Liver (tissue), 10 donors: ENCODE measurements at places on chromosomes 13 and 19.

- DNase-seq = no peak
These were observed 39.2 kb upstream of the MIR17HG start for GRCh38 chr13:91308299-91308698.

- DNase-seq = no peak
These were observed 279.9 kb downstream of the FOXO1 start for GRCh38 chr13:40386586-40386985.

- peak; percentile 57 for DNase-seq
These were observed 1.4 kb upstream of the USF2 start for GRCh38 chr19:35267353-35267817.

- no peak for DNase-seq
These were observed 14.0 kb downstream of the PLIN4 start for GRCh38 chr19:4504297-4504701.

- peak; percentile 76 for DNase-seq
These were observed 5.6 kb downstream of the APC2 start for GRCh38 chr19:1455336-1456120.

GRCh38 chr13:98910501-98910951 is 67.3 kb downstream of the DOCK9 start:
- DNase-seq = no peak

DNA sequence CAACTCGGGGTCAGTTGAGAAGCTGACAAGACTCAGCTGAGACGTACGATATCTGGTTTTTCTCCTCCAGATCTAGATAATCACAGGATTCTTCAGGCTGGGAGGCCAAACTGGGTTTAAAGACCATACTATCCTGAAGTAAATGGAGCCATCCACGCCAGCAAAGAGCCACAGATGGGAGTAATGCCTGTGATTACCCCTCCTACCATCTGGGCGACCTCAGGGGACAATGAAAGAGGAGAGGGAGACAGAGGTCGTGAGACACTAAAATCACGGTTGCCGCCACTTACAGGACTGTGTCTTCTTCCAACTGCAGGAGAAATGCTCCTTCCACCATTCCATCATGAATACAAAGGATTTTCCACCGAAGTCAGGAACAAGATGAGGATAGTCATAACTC is 3.1 kb upstream of the NLRP13 start:
- no peak for DNase-seq

DNA sequence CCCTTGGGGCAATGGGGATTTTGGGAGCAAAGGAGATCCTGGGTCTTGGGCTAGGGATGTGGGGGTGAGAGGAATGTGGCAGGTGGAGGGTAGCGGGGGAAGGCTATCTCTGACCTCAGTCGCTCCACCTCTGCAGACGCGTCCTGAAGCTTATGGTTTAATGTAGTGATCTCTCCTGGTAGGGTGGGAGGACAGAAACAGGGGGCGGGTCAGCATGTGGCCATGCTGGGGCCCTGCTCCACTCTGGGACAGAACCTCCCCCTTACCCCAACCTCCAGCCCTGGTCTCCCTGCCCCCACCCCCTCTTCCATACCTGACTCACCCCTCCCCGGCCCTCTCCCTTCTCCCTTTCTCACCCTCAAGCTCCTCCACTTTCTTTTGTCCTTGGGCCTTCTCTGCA is 1.4 kb downstream of the BST2 start:
- DNase-seq = no peak

- no peak for DNase-seq
These were observed 25.5 kb downstream of the CEACAM8 start for GRCh38 chr19:42569193-42569592.

DNA sequence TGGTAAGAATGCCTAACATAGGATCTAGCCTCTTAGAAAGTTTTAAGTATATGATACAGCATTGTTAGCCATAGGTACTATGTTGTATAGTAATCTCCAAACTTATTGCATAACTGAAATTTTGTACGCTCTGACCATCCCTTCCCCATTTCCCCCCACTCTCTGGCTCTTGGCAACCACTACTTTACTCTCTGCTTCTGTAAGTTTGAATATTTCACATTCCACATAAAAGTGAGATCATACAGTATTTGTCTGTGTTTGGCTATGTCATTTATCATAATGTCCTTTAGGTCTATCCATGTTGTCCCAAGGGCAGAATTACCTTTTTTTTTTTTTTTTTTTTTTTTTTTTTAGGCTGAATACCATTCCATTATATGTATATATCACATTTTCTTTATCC is 396.9 kb downstream of the DLEU7 start:
- no peak for DNase-seq
